ENCODE measurements at places on chromosomes 2 and 18. TPM values are rescaled to one million over a fixed set of nuclear protein-coding genes. Genes with fewer than 3 reads are reported as not detected.
A peak's percentile ranks its signal among the peaks of the same experiment; 100 is the strongest.

- peak; percentile 89 for DNase-seq
Measured at GRCh38 chr2:1817256-1818051, 73.1 kb upstream of the PXDN start.

- no peak for DNase-seq
Measured at GRCh38 chr18:45678850-45679249, 45.1 kb upstream of the SLC14A1 start.

DNA sequence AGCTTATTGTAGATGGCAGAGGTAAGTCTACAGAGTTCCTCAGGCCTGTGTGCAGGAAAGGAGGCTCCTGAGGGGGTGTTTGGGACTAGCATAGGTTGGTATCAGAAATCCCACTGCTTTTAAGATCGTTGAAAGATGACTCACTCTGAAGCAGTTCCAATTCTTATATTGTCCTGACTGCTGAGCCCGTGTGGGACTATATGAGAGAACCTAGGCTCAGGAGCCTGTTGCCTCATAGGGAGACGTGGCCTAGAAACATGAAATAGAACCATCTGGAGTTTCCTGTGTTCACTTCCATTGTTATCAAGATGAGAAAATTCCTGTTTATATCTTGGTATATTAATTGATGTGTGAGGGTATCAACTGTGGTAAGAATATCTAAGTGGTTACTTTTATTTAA lies 5.7 kb downstream of the CCT7 start:
- peak; percentile 46 for DNase-seq

DNA sequence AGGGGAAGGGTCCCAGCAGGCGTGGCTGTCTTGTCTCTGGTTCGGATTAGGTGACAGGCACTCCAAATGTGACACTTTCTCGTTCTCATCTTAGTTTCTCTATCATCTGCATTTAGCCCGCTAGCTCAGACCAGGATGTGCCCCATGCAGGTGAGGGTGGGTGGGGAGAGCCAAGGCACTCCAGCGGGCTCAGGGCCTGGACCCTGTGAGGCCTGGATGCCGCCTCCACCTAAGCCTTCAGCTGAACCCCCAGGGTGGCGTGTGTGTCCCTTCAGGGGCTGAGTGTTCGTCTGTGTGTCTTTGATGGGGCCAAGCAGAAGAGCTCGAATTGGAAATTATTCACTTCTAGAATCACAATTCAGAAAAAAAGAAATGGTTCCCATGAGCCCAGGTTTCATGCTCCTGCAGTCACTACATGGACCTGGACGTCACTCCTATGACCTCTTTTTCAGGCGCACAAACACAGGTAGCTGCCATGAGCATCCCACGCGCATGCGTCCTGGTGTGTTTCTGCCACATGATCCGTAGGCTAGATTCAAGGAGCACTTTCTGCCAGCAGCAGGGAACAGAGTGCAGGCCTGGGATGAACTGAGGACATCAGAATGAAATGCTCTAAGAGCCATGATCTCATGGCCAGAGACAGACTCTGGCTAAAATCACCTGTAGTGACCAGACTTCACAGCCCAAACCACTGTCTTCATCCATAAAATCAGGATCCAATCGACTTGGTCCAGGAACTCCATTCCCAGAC lies 25.8 kb downstream of the CIDEA start:
- DNase-seq, result no peak

Gene ALPI
- total RNA-seq, result not detected

Gene ADD2
- 2.2 TPM for total RNA-seq

Gene RPRM
- 15.8 TPM for total RNA-seq

Gene FEV
- total RNA-seq, result not detected

Gene CASP10
- total RNA-seq, result 8.5 TPM

Gene ARHGAP25
- 9.5 TPM for total RNA-seq

DNA sequence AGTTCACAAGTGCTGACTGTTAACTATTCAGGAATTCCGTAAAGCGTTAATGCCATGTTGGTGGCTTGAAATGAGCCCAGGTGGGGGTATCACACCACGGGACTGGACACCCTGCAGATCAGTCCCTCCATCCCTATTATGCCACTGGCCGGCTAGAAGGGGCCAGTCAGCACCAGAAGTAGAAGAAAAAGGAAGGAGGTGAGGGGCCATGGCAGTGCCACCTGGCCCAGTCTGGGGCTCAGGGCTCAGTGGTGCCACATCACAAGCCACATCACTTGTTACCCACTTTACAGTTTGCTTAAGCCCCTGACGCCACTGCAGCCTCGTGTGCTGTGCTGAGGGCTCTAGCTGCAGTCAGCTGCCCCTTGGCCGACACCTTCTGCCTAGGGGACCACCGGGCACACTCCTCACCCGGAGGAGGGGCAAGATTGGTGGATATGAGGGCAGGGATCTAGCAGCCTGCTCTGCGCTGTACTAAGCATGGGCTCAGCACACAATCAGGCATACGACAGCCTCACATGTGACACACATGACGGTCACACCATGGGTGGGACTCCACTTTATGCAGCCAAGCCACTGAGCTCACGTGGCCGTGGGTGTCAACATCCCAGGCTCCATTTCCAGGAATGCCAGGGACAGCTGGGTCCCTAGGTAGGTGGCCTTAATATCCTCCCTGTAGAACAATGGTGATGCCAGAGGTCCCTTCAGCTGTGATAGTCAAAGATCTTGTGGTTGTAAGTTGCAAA lies 3.6 kb downstream of the LIMS2 start:
- DNase-seq, result peak; percentile 36

DNA sequence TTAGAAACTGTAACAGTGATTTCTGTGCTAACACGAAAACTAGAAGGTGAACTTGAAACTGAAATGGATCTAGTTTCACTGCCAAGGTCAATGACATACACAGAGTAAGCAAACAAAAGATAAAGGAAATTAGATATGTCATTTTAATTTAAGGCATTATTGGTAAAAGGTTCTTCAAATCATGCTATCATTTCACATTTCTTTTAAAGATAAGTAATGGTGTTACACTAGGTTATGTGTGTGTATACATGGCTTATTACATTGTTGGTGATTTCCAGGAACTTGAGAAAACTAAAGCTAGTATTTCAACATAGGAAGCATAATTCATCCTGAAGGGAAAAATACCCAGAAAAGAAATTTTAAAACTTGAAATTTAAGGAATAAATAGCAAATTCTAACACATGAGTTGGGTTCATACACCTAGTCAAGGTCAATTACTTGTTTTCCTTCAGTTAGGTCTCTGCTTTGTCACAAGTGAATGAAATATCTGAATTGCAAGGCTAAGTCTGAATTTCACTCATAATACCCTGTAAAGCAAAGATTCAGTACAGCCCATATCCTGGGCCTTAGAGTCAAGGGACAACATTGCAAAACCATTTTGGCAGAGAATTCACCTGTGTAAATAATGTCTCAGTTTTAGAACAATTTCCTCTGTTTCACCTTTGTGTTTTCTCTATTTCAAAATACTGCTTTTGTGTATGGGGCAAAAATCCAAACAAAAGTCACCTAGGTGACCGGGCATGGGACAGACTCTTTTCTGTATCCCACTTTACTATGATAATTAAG lies 141.6 kb downstream of the SRBD1 start:
- no peak for DNase-seq

GRCh38 chr2:109373791-109374547 lies 239.8 kb downstream of the SEPTIN10 start:
- DNase-seq, result peak; percentile 11

Gene KATNAL2
- 3.8 TPM for total RNA-seq

GRCh38 chr2:26678035-26678434 lies 14.5 kb upstream of the KCNK3 start:
- DNase-seq, result peak; percentile 5

GRCh38 chr2:208311954-208312353 lies 45.9 kb downstream of the PIKFYVE start:
- no peak for DNase-seq

- DNase-seq, result no peak
Measured at GRCh38 chr2:9596621-9597311, 34.0 kb downstream of the YWHAQ start.

DNA sequence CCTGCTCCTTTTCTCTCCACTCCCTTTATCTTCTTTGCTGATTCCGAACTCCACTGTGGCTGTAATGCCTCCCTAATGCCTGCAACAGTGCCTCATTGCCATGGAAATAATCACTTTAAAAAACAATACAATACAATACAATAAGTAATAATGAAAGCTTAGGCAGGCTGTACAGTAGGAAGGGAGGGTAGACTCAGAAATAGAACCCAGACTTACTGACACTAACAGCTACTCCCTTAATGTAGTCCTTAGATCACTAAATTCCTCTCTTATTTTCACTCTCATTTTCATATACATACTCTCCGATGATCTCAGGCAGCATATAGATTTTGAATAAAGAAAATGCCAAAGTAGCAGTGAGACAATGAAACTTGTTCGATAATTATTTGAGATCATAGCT lies 70.2 kb downstream of the DLGAP1 start:
- DNase-seq, result no peak

Gene ANKRD53
- 2.1 TPM for total RNA-seq

Gene ARHGAP15
- total RNA-seq, result 4.7 TPM

- no peak for DNase-seq
Measured at GRCh38 chr2:74845991-74846390, 12.1 kb downstream of the HK2 start.

DNA sequence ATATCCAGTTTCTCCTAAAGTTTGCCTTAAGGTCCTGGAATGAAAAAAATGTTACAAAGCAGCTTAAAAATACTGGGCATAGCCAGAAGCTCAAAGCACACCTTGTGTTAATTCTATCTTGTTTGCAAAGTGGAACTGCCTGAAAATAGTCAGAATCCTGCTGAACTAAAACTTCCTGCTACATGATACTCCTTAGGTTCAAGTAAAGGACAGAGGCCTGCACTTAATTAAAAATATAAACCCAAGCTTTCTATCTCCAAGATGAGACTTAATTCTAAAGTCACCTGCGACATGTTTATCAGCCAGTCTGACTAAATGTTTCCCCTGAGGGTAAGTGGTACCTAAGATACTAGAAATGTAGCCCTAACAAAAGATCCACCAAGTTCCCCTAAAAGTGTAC lies 103.4 kb downstream of the CHST9 start:
- no peak for DNase-seq

- DNase-seq, result no peak
Measured at GRCh38 chr18:10057401-10057893, 143.6 kb downstream of the VAPA start.

- peak; percentile 3 for DNase-seq
Measured at GRCh38 chr2:96104487-96104861, 11.9 kb downstream of the ADRA2B start.

DNA sequence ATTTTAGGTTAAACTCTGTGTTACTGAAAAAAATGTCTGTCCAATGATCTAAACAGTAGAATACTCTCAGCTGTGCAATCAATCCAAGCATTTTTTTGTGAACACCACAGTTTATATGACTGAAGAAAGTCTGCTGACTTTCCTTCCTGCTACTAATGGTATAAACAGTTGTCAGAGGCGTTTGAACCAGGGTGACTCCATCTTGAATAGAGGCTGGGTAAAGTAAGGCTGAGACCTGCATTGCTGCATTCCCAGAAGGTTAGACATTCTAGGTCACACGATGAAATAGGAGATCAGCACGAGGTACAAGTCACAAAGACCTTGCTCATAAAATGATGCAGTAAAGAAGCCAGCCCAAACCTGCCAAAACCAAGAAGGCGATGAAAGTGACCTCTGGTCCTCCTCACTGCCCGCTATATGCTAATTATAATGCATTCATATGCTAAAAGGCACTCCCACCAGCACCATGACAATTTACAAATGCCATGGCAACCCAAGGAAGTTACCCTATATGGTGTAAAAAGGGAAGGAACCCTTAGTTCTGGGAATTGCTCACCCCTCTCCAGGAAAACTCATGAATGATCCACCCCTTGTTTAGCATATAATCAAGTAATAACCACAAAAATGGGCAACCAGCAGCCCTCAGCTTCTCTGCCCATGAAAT lies 31.3 kb downstream of the POU3F3 start:
- DNase-seq, result no peak

- DNase-seq, result no peak
Measured at GRCh38 chr2:109188496-109188890, 59.5 kb downstream of the SH3RF3 start.

Gene SMYD1
- not detected for total RNA-seq

Gene TSN
- total RNA-seq, result 34.1 TPM

- no peak for DNase-seq
Measured at GRCh38 chr18:12001421-12001820, 20.1 kb downstream of the IMPA2 start.
